Activated naive CD8-positive, alpha-beta T cell treated with anti-CD3 and anti-CD28 coated beads for 36 hours (primary cell): ENCODE measurements at places on chromosomes 16 and 17.

DNA sequence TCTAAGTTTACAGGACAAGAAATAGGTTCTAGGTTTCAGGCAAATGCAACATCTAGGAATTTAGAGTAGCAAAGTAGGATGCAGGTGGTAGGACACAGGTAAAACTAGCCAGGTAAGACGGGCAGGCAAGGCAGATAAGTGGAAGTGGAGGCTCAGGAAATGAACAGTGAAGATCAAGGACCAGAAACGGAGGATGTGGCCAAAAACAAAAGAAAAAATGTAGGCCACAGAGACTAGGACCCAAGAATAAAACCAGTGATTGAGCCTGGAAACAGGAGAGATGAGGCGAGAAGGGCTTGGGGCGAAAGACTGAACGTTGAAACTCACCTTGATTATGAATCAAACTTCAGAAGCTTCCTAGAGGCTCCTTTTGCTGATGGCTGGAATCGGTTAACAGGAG lies 24.0 kb downstream of the CPSF4L start:
- no peak for DNase-seq

DNA sequence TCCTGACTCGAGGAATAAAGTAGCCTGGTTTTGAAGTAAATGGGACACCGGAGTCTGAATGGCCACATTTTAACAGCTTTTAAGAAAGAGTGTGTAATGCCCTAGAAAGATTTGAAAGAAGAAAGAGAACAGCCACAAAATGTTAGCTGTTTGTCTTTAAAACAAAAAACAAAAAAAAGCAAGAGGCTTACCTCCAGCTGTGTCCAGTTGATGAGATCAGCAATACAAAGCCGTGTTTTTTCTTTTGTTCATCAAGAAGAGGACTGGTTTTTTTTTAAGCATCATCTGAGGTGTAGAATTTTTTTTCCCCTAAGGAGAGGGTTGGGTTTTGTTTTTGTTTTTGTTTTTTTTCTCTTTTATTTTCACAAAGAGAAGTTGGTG lies 58.8 kb downstream of the NKD1 start:
- no peak for DNase-seq

- DNase-seq = no peak
Measured at GRCh38 chr17:77428020-77428748, 287.4 kb downstream of the SEC14L1 start.

- DNase-seq = no peak
Measured at GRCh38 chr17:2202302-2202995, 101.1 kb downstream of the SMG6 start.

DNA sequence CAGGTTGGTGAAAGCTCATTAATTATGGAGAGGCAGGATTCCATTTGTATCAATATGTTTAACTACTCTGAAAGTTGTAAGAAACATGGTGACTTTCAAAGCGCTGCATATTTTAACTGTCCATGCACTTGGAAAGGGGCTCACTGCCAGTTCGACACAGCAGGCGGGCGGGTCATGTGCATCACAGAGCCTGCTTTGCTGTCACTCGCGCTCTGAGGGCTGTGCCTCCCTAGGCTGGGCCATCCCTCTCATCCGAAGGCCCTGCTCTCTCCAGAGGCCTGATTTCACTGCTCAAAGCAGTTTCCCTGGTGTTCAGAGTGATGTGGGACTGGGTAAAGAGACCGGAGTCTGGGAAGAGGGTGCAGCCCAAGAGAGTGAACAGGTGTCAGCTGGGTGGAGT lies 422.0 kb upstream of the MON1B start:
- DNase-seq = no peak

GRCh38 chr17:67994817-67995569 lies 1.3 kb downstream of the C17orf58 start:
- DNase-seq = no peak

GRCh38 chr17:17737961-17738894 lies 57.0 kb downstream of the RAI1 start:
- no peak for DNase-seq

- no peak for DNase-seq
Measured at GRCh38 chr16:87389245-87389644, 2.9 kb upstream of the MAP1LC3B start.

GRCh38 chr16:14509055-14509454 lies 121.0 kb downstream of the PARN start:
- no peak for DNase-seq

GRCh38 chr16:49599281-49599680 lies 225.7 kb downstream of the C16orf78 start:
- DNase-seq = no peak

- DNase-seq = no peak
Measured at GRCh38 chr16:26727848-26728247, 338.9 kb upstream of the C16orf82 start.

GRCh38 chr16:74073456-74073855 lies 223.2 kb upstream of the PSMD7 start:
- no peak for DNase-seq

DNA sequence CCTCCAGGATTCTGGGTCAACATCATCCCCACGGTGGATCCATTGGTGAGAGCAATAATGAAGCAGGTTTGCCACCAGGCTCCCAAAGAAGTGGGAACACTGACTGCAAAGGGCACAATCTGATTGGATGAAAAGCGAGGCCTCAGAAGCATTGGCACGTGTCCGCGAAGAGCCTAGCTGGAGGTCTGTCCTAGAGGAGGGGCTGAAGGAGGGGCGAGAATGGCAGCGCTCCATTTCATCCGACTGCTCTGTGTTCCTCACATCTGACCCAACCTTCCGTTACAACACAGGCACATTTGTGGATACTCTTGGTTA lies 79.9 kb downstream of the MRC2 start:
- no peak for DNase-seq

DNA sequence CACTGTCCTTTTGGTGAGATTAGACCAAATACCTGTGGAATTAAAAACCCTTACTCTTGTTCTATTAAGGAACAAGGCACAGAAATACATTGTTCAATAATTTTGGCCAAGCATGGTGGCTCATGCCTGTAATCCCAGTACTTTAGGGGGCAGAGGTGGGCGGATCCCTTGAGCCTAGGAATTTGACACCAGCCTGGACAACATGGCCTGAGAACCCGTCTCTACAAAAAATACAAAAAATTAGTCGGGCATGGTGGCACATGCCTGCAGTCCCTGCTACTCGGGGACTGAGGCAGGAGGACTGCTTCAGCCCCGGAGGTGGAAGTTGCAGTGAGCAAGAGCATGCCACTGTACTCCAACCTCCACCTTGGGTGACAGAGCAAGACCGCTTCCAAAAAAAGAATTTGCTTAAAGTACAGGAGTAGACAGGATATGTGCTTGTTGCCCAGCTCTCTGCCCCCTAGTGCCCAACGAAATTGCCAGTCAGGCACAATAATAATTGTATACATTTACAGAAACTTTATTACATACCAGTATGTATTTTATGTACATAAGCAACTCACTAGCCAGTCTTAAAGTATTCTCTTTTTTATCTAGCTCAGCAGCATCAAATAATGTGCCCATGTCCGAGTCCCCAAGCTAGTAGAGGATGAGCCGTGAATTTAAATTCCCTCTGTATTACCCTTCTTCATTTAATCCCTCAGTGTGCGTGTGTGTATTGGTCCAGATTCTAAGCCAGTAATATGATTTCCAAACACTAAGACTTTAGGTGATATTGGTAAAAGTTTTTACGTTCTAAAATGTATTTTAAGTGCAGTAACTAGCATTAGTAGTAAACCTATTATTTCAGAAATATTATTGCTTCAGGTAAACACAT lies 1.4 kb downstream of the THUMPD1 start:
- DNase-seq = peak; percentile 18

- DNase-seq = no peak
Measured at GRCh38 chr16:61797961-61798507, 238.2 kb downstream of the CDH8 start.

GRCh38 chr16:89183975-89184676 lies 12.6 kb downstream of the CDH15 start:
- DNase-seq = no peak

- no peak for DNase-seq
Measured at GRCh38 chr16:70691223-70692129, 5.6 kb upstream of the MTSS2 start.

GRCh38 chr16:57914244-57915173 lies 56.4 kb downstream of the CNGB1 start:
- DNase-seq = no peak

DNA sequence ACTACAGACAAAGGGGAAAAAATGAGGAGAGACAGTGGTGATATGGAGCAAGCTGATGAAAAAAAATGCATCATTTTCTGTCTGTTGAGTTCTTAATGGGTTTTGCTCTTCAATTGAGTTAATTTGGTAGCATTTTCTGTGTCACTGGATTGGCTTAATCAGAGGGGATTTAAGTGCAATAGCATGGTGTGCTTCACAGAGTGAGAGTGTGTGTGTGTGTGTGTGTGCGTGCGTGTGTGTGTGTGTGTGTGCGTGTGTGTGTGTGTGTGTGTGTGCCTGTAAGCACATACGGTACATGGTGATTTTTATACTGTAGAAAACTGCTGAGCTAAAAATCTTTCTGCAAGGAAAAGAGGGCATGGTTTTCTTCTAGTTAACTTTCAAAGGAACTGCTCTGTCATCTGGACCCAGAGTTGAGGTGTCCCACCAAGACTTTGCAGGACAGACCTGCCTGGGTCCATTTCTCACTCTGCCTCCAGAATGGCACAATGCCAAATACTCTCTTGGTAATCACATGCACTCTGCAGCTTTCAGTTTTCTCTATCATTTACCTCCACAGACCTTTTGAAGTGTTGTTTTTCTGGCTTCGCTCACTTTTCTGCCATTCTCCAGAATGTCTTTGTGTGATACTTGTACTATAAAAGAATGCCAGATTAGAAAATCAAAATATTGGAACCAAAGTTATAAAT lies 952.6 kb upstream of the SOX9 start:
- no peak for DNase-seq
